Activated naive CD4-positive, alpha-beta T cell treated with anti-CD3 and anti-CD28 coated beads, Interleukin-2, amount 10 ng/mL, durations not matched to agents 7 days and 5 days (primary cell): ENCODE measurements at places on chromosomes 16 and 17.

- DNase-seq: no peak
Measured at GRCh38 chr16:6949240-6949639, 383.4 kb upstream of the RBFOX1 start.

DNA sequence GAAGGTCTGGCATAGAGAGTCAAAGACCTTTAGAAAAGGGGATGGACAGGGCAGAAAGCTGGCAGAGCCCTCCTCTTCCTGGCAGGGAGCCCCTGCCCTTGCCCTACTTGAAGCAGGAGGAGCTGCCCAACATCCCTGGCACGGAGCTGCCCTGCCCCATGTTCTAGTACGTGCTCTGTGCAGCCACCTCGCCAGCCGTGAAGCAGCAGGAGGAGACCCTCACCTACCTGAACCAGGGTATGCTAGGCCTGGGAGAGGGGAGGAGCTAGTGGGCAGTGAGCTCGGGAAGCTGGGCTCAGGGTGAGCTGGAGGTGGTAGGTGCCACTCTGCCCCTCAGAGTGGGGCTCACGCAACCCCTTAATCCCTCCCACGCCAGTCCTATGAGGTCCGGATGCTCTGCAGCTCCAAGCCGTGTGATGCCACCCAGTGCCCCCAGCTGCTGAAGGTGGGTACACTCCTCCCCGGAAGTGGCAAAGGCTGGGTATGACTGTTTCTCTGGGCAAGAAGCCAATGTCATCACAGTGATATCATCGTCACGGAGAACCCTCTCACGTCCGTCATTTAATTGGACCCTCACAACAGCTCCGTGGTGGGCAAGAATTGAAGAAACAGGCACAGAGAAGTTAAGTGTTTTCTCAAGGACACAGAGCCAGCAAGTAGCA, 12.7 kb upstream of the STAC2 start:
- DNase-seq: peak; percentile 76

GRCh38 chr16:84239909-84240308, at the start of gene KCNG4:
Gene KCNG4 (minus strand): TSS chr16:84240012. CDS start chr16:84237485, 2,527 bp downstream.
- no peak for DNase-seq

DNA sequence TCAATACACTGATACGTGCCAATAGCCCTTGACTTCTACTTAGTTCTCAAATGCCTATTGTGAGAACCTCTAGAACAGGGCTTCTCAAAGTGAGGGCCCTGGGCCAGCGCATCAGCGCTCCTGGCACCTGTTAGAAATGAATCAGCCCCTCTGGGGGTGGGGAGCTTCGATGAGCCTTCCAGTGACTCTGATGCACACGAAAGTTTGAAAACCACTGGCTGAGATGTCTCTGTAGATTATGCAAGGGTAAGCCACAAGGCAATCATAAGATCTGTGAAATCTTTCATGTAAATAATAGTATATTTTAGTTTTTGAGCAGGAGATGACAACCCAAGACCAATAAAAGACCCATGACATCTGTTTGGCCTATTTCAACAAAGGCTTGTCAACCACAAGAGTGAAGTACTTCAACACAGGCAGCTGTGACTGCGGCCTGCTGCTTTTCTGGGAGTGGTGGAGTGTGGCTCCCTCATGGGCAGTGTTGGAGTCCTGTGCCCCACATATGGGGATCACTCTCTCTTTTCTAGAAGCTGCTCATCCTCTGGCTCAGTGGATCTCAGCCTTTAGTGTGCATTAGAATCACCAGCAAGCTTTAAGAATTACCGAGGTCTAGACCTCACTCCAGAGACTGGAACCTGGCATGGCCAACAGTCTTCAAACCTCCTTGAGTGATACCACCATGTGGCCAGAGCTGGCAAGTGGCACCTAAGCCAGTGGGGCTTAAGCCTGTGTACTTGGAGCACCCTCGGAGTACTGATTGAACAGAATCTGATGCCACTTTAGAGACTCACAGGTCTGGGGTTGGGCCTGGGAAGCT, 5.8 kb downstream of the MTHFSD start:
- no peak for DNase-seq

DNA sequence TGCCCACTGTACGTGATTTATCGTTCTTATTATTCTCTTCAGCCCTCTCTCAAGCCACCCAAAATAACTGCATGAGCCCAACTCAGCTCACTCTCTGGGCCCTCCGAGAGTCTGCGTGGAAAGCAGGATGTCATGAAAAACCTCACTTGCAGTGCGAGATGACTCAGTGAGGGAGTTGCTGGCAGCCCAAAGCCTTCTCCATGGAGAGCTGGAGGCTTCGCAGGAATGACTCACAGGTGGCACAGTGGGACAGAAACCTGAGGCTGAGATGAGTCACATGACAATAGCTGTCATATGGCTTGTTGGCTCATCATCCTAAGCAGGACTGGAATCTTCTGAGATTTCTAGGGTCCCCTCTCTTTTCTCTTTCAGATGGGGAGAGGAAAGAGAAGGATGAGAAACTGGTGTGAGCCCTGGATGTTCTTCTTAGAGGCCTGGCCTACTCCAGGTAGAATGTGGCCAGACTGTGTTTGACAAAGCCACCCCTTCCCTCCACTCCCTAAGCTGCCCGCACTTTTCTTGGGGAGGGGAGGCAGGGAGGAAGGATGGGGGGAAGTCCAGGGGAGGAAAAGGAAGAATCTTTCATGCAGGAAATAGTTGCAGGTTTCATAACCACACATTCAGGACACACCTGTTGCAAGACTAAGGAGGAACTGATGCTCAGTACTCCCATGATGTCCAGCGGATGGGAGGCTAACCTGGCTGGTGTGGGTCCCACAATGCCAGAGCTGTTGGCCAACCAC, 160.6 kb upstream of the RPL38 start:
- DNase-seq: no peak

DNA sequence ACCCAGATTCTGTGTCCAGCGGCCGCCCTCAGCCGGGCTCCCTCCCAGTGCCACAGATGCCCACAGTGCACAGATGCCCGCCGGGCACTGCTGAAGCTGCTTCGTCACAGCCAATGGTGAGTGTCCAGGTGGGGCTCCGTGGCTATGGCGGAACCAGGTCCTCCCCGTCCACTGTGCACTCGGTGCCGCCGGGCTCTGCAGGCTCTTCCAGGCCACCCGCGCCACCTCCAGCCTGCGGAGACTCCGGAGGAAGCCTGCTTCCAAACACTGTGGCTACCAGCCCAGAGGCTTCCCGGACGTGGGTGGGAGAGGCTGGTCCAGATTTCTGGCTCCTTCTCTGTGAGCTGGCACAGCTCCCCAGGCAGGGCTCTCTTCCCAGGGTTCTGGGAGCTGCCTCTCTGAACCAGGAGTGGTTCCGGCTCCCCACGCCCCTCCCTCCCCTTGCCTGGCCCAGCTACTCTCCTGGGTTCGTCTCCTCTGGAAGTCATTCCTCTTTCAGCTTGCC, 2.8 kb upstream of the PYCR1 start:
- no peak for DNase-seq

DNA sequence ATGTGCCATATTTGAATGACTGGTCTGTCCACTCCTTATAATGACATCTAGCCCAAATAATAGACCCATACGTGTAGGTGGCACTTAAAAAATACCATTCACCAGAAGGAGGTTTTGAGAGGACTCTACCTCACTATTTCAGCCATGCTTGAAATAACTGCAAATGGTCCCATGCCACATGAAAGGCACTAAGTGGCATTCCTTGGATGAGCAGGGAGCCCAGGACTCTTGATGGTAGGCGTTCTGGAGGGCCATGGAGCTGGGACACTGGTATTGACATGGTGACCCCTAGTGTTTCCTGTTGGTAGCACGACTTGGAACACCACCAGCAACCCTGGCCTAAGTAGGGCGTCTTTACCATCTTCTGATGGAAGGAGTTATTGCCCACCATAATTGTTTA, 148.7 kb upstream of the ZFHX3 start:
- DNase-seq: peak; percentile 51

GRCh38 chr17:40496634-40497420, 4.6 kb downstream of the TNS4 start:
- no peak for DNase-seq

GRCh38 chr17:37884516-37884915, 39.7 kb upstream of the TBC1D3K start:
- no peak for DNase-seq

DNA sequence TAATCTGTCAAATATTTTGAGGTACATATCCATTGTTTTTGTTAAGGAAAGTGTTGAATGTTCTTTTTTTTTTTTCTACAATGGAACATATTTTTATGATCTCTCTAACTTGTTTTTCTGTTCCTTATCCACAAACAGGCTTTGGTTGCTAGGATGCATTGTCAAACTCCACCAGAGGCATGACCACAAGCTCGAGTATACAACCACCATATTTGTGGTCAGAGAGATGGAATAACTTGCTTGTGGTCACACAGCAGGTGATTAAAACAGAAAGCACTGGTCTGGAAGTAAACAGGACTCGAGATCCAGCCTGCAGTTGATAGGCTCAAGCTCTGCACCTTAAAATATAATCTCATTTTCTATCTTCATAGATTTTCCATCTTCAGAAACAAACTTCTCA, 105.8 kb upstream of the ADAMTS18 start:
- DNase-seq: no peak

DNA sequence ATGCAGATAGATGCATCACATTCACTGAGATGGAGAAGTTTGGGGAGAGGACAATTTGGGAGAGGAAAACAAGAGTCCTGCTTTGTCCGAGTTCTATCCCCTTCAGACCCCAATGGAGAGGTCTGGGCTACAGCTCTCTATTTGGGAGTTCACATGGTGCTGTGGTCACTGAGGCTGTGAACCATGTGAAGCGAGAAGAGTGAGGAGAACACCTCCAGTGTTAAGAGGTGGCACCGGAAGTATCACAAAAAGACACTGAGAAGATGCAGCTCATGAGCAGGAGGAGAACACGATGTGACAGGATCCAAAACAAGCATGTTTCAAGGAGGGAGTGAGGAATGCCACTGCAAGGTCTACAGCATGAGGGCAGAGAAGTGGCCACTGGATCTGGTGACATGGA, 39.7 kb downstream of the PIK3R5 start:
- DNase-seq: no peak

DNA sequence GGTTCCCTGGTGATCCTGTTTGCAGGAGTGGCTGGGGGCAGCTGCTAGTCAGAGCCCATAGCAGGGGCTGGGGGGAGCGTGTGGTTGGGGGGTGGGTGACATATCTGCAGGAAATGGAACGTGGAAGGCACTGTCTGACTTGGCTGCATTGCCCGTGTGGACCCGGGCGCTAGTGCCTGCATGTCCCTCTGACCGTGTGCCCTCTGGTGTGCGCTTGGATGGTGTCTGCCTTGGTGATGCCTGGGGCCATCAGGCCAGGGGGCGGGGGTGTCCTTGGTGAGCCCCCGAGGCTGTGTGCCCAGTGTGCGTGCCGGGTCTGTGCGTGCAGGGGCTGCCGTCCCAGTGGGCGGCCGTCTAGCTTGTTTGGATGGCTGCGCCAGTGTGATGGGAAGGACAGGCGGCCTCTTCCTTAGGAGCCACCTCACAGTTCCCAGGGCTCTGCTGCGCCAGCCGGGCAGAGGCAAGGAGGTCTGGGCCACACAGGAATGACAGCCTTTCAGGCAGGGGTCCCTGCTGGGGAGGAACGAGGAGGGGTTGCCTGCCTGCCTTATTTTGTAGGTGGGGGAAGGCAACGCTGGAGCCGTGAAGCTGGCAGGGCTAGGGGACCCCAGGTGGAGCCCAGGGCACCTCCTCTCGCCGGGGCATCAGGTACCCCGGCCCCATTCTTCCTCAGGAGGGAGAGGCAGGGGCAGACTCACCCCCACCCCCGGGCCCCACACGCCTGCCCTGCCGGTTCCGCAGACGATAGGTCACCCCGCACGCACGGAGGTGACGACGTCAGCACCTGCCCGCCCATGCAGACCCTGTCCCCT, 693 bp downstream of the NDRG4 start:
- DNase-seq: no peak

GRCh38 chr17:81683208-81683583, 401 bp downstream of the ARL16 start:
- DNase-seq: no peak

DNA sequence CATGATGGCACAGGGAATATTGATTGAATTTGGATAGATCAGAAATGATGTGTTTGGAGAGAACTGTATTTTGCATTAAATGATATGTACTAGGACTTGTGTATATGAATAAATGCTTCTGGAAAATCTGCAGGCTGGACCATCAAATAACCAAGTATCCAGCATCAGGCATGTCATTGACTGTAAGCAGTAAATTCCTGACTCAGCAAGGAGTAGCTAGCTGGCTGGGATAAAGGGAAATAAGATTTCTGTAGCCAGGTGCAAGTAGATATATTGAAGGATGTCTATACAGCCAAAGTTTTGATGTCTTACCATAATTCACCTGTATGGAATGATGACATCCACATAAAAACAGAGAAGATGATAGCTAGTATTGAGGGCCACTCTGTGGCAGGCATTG, 809.6 kb downstream of the CDH11 start:
- DNase-seq: no peak

DNA sequence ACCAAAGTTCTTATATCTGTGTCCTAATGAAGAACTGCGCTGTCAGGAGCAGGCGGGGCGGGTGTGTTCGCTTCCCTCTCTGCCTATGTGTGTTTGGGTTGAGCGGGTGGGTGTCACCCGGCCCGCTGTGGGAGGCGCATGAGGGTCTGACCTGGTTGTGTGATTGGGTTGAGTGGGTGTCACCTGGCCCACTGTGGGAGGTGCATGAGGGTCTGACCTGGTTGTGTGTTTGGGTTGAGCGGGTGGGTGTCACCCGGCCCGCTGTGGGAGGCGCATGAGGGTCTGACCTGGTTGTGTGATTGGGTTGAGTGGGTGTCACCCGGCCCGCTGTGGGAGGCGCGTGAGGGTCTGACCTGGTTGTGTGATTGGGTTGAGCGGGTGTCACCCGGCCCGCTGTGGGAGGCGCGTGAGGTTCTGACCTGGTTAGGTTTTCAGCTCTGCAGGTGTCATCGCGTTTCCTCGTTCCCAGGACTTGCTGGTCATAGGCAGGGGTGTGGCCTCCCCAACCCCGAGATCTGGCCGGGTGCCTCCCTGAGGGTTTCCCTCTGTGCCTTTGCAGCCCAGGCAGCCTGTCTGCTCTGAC, 69.6 kb upstream of the ZNF750 start:
- DNase-seq: peak; percentile 40

DNA sequence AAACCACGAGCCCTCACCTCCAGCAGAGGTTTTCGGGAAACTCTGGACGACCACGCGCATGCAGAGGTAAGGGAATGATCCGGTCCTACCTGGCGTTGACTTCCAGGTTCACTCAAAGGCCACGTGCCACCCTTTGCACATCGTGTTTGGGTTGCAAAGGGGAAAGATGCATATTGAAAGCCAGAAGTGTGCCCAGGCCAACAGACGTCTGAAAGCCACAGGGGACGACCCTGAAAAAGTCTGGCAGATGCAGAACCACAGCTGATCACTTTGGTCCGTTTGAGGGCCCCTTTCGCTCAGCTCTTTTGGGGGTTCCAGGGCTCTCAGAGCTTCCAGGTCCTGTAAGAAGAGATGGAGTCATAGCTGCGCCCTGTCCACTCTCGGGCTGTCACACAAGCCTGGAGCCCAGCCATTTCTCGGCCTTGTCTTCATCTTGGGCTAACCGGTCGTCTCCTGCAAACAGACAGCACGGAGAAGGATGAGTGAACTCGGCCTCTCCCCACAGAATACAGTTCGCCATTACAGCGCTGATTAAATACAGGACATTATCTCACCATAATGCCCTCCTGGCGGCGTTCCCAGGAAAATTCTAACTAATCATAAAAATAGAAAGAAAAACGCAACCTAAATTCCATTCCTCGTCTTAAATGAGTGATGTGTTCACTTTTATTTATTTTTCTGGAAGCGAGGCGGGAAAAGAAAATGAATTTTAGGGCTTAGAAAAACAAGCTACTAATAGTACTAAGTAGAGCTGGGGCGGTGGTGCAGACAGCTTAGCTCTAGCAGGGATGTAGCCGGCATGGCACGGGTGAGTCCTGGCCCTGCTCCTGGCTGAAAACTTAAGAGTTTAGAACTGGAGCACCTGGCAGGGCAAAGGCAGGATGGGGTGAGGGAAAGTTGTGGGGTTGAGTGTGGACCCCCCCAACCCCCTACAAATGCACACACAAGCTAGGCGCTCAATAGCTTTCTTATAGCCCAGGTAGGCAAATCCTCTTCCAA, 45.5 kb upstream of the ZFHX3 start:
- no peak for DNase-seq
